ENCODE measurements at places on chromosomes 6 and 20. TPM values are rescaled to one million over a fixed set of nuclear protein-coding genes. Genes with fewer than 3 reads are reported as not detected.

Gene VSTM2L
- 97.4 TPM for total RNA-seq

Gene RNF182
- total RNA-seq, result 0.83 TPM

Gene CLPSL2
- total RNA-seq, result not detected

Gene HSPA1L
- 1.1 TPM for total RNA-seq

Gene MEP1A
- not detected for total RNA-seq

Gene SRSF3
- total RNA-seq, result 97.2 TPM

Gene RAET1L
- not detected for total RNA-seq

Gene TBX18
- 13.1 TPM for total RNA-seq

Gene OTOR
- not detected for total RNA-seq

Gene RPP40
- total RNA-seq, result 2.4 TPM

Gene ESR1
- 0.47 TPM for total RNA-seq

Gene ZFP57
- 0.30 TPM for total RNA-seq

Gene VNN1
- 0.19 TPM for total RNA-seq

Gene SLC2A10
- 6.4 TPM for total RNA-seq

- no peak for DNase-seq
Observed at GRCh38 chr20:47600967-47601547, 99.4 kb downstream of the NCOA3 start.

- DNase-seq, result no peak
Observed at GRCh38 chr6:47420394-47421371, 56.9 kb upstream of the CD2AP start.

GRCh38 chr20:43530321-43531090 is 23.0 kb downstream of the L3MBTL1 start:
- no peak for DNase-seq

- no peak for DNase-seq
Observed at GRCh38 chr6:160882791-160883279, 108.7 kb upstream of the MAP3K4 start.

DNA sequence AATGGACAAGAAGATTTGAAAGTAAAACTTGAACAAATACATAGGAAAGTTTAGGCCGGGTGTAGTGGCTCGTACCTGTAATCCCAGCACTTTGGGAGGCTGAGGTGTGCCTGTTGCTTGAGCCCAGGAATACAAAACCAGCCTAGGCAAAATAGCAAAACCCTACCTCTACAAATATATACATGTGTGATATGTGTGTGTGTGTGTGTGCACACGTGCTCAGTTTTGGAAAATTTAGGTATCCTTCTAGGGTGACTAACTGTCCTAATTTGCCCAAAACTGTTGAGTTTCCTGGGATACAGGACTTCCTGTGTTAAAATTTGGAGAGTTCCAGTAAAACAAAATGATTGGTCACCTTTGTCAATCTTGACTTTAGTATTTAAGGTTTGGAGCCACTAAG is 503.2 kb downstream of the PKHD1 start:
- DNase-seq, result no peak

DNA sequence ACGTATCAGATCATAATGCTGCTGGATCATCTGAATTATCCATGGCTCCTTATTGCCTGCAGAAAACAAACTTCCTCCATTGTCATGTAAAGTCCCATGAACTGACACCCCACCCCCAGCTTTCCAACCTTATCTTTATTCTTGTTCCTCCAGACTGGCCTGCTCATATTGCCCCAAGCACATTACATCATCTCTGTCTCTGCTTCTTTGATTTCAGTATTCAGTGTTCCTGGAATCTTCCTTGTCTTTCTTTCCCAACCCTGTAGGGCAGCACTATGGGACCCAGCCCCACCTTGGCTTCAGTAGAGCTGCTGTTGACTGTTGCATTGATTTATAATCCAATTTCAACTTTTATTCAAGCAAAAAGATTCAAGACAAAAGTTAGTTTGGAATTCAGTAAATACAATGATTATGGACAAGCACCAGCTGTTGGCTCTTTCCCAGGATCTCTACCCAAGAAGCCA is 187.5 kb upstream of the ECI2 start:
- DNase-seq, result no peak

- no peak for DNase-seq
Observed at GRCh38 chr6:149558029-149558428, 8.1 kb upstream of the GINM1 start.

DNA sequence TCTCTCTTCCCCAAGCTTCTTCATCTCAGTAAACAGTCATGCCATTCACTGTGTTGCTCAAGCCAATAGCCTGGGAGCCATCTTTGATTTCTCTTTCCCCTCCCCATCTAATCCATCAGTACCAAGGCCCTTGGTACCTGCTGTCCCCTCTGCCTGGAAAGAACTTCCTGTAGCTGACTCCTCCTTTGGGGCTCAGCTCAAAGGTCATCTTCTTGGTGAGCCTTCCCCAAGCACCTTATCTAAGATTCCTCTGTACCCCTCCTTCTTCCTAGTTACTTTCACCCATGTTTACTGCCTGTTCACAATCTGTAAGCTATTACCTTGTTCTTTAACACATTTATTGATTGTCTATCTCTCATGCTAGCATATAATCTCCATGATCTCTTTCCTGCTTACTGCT is 3.5 kb downstream of the AARS2 start:
- no peak for DNase-seq

- DNase-seq, result no peak
Observed at GRCh38 chr6:45965792-45966191, 49.9 kb downstream of the CLIC5 start.

GRCh38 chr6:28586962-28587745 is 61.5 kb downstream of the GPX5 start:
- DNase-seq, result no peak

DNA sequence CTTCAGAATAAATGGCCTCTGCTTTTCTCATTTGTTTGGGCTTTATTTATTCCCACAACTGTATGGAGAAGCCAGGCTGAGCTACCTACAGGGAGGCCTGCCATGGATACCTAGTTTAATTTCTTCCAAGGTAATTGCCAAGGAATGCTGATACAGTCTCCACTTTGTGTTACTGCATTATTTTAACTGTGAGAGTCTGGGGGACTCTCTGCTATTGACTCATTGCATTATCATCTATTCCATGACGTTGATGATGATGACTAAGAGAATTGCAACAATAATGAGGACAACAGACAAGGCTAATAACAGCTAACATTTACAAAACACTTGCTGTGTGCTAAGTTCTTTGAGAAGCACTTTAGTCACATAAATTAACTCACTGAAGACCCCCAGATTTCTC is 88.3 kb upstream of the COL21A1 start:
- no peak for DNase-seq

DNA sequence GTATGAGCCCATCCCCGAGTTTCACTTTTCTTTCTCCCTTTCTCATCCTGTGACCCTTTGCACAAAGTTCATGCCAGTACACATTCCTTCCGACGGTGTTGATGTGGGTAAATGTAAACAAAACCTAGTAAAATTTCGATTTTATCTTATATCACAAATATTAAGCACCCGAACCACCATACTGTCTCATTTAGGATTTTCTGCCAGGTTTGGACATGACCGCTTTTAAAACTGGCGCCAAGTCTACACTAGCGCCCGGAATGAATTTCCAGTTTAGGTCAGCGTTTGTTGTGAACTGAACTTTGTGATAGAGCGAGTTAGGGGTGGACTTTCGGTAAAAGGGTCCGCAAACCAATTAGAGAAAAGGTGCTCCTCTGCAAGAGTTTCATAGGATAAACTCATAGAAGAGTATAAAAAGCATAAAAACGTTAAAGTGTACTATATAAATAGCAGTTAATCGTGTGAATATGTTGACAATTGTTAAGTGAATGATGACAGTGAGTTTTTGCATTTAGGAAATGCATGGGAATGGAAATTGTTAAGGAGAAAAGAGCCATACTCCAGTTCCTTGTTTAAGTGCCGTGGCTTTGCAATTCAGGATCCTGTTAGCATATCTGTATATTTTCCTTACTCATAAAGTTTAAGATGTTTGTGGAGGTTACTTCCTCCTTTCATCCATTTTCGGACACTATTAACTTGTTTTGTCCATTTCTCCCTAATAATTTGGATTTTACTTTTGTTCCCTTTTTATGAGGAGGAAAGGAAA is 937 bp downstream of the AKAP7 start:
- no peak for DNase-seq

- DNase-seq, result no peak
Observed at GRCh38 chr20:59007665-59008511, 834 bp upstream of the CTSZ start.

GRCh38 chr20:41074441-41074840 is 45.8 kb downstream of the TOP1 start:
- DNase-seq, result no peak

GRCh38 chr20:56730003-56730402 is 100.9 kb downstream of the TFAP2C start:
- DNase-seq, result no peak

- no peak for DNase-seq
Observed at GRCh38 chr6:26218824-26219223, 131.6 kb downstream of the HFE start.

DNA sequence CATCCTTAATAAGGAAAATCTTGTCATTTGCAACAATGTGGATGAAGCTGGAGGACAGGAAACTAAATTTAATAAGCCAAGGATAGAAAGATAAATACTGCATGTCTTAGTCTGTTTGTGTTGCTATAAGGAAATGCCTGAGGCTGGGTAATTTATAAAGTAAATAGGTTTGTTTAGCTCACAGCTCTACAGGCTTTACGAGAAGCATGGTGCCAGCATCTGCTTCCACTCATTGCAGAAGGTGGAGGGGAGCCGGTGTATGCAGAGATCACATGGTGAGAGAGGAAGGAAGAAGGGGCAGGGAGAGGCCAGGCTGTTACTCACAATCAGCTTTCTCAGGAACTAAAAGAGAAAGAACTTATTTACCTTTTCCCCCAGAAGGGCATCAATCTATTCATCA is 118.9 kb upstream of the SMLR1 start:
- DNase-seq, result no peak

- no peak for DNase-seq
Observed at GRCh38 chr6:16543521-16543920, 217.7 kb downstream of the ATXN1 start.

DNA sequence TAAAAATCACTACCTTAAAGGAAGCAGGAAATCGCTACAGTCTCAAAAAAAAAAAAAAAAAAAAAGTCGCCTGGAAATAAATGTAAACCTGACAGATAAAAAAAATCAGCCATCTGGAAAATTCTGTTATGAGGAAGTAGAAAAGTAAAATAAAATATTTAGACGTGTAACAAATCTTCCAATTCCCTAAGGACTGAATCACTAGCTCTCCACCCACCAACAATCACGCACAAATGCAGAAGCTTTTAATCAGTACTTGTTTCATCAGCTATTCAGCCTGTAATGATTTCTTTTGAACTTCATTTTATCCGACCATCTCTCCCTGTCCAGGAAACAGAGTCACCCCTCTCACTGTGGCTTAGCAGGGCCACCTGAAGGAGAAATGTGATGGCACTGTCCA is 59.0 kb downstream of the SLC23A2 start:
- no peak for DNase-seq

GRCh38 chr20:46130534-46130933 is 12.4 kb downstream of the CD40 start:
- DNase-seq, result no peak

GRCh38 chr6:134678436-134678889 is 271.4 kb downstream of the ALDH8A1 start:
- DNase-seq, result no peak

GRCh38 chr6:100460650-100461204 is 4.0 kb downstream of the SIM1 start:
- no peak for DNase-seq

DNA sequence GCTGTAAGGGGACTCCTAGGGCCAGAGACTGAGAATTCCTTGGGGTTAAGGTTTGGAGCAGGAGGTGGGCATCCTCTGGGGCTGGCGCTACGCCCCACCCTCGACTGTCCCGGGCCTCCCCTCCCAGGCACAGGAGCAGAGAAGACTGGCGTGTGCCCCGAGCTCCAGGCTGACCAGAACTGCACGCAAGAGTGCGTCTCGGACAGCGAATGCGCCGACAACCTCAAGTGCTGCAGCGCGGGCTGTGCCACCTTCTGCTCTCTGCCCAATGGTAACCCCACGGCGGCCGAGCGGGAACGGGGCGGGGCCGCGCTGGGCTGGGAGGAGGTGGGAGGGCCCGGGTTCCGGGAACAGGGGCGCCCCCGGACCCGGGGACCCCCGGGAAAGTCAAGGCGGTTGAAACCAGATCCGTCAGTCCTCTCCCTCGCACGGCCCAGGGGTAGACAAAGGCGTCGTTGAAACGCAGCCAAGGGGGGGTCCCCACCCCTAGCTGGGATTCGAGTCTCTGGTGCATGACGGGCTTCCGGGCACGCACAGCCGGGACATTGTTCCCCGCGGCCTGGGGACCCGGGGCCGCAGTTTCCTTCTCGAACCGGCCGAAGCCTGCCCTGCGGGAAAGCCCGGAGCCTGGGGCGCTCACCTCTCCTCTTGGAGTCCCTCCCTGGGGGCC is 844 bp downstream of the WFDC2 start:
- no peak for DNase-seq

Measured in right atrium auricular region (tissue), 2 donors.